LHCN-M2 (cell line): ENCODE measurements at places on chromosomes 2 and 18. TPM values are rescaled to one million over a fixed set of nuclear protein-coding genes. Genes with fewer than 3 reads are reported as not detected.

- no peak for DNase-seq
Measured at GRCh38 chr2:77712601-77713000, 190.4 kb upstream of the LRRTM4 start.

GRCh38 chr2:45446016-45446415, 165.1 kb downstream of the SRBD1 start:
- DNase-seq: no peak

GRCh38 chr2:239934571-239935171, 90.5 kb downstream of the NDUFA10 start:
- DNase-seq: peak; percentile 13

DNA sequence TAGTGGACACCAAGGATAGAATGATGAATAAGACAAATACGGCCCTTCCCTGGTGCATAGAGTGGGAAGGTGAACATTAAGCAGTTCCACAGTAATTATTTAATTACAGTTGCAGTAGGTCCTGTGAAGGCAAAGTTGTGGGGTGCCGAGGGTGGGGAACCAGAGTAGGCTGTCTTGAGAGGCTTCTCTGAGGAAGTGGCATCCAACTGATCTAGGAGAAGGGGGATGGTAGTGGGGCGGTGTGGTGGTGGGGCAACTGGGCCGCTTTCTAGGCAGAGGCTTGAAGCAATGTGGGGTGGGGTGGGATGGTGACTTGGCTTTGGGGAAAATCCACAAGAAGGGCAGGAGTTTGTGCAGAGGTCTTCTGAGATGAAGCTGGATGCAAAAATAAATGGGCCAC, 11.7 kb downstream of the ACSL3 start:
- DNase-seq: no peak

GRCh38 chr18:73119574-73119973, 251.8 kb upstream of the NETO1 start:
- no peak for DNase-seq

- peak; percentile 21 for DNase-seq
Measured at GRCh38 chr2:170524828-170525565, 190.1 kb upstream of the SP5 start.

- peak; percentile 60 for DNase-seq
Measured at GRCh38 chr2:233329489-233330135, 22.0 kb downstream of the SAG start.

ABCG8 gene
- not detected in 2 replicates for total RNA-seq

SNTG2 gene
- not detected in 2 replicates for total RNA-seq

IL1B gene
- 0.06 and 0.86 TPM in 2 replicates for total RNA-seq
